ENCODE measurements at places on chromosomes 13 and 19.

- DNase-seq = no peak
Measured at GRCh38 chr19:49160450-49161189, 3.0 kb downstream of the TRPM4 start.

DNA sequence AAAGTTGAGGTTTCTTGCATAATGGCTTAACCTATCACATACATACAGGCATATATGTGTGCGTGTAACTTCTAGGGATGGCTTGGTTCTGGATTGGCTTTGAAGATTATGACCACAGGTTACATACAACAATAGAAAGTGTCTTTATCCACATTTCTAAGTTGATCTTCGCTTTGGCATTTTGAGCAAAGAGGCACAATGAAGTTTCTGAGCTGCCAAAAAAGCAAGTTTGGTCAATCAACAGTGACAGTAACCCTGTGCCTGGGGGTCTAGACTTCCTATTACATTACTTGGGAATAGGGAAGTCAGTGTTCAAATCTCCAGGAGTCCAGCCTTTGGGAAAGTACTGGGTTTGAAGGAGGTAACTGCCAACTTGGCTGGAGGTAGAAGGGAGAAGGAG lies 3.1 kb upstream of the SOX1 start:
- DNase-seq = no peak

- peak; percentile 59 for DNase-seq
Measured at GRCh38 chr13:113187263-113187669, 21.2 kb downstream of the PCID2 start.

DNA sequence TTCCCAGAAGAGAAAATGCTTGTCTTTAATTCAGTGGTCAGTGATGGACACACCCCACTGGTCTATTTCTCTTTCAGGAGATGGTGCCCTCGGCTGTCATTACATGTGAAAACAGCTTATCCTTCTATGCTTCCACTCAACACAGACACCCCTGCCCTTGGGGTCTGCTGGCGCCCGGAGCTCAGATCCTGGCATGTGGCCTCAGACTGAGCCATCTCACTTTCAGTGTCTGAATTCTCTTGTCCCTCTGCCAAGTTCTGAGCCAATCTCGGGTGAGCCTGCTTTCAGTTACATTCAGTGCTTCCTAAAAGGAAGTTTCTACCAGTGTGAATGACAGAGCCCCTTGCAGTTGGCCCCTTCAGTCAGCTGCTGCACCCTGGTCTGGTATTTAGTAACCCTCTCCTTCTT lies 293.6 kb downstream of the DNAJC15 start:
- no peak for DNase-seq

- DNase-seq = no peak
Measured at GRCh38 chr19:19537075-19538048, 703 bp upstream of the CILP2 start.

DNA sequence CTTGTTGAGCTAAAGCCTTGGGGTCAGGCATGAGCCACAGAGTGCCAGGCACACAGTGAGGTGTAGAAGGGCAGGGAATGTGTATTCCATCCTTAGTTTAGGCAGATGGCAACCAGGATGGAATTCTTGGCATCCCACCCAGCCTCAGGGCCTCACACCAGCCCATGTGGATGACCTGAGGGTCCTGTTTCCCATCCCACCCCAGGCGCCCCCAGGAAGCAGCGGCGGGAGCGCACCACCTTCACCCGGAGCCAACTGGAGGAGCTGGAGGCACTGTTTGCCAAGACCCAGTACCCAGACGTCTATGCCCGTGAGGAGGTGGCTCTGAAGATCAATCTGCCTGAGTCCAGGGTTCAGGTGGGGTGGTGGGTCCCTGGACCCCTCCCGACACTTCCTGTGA lies 14.3 kb downstream of the CRX start:
- DNase-seq = no peak

DNA sequence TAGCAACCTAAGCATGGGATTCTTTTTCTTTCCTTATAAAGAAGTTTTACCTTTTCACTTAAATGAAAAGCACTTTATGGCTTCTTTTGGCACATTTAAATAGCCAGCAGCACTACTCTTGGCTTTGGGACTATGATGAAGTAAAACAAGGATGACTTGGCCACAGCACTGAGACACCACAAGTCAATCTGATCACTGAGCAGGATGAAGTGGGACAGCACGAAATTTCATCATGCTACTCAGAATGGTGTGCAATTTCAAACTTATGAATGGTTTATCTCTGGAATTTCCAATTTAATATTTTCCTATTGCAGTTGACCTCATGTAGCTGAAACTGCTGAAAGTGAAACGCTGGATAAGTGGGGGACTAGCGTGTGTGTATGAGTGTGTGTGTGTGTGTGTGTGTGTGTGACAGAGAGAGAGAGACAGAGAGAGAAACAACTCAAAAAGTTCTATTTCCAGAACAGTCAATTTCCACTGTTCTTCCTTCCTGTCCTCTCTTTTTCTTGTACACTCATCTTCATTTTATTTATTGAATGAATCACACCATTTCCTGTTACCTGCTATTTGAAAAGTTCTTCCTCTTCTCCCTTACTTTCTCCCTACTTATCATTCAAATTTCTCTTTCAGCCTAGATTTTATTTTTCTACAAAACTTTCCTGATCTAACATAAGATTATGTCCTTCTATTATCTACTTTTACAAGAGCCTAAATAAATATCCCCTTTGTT lies 414.2 kb upstream of the MIR17HG start:
- no peak for DNase-seq

- no peak for DNase-seq
Measured at GRCh38 chr13:106376401-106377112, 158.9 kb downstream of the EFNB2 start.

DNA sequence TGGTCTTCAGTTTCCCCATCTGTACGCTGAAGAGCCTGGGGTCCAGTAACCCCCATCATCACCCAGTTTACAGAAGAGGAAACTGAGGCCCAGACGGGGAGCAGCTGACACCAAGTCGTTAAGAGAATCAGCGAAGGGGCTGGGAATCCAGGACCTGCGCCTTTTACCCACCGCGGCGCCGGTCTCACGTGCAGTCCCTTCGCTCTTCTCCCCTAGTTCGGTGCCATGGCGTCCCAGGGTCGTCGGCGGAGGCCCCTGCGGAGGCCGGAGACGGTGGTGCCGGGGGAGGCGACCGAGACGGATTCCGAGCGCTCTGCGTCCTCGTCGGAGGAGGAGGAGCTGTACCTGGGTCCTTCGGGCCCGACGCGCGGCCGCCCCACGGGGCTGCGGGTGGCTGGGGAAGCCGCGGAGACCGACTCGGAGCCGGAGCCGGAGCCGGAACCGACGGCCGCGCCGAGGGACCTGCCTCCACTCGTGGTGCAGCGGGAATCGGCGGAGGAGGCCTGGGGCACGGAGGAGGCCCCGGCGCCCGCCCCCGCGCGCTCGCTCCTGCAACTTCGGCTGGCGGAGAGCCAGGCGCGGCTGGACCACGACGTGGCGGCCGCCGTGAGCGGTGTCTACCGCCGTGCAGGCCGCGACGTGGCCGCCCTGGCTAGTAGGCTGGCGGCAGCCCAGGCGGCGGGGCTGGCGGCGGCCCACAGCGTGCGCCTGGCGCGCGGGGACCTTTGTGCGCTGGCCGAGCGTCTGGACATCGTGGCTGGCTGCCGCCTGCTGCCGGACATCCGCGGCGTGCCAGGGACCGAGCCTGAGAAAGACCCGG lies 698 bp downstream of the BLOC1S3 start:
- no peak for DNase-seq

- peak; percentile 97 for DNase-seq
Measured at GRCh38 chr19:56140583-56141416, at the start of gene ZNF444. TSS of gene ZNF444 (plus strand) at chr19:56141287. CDS start at chr19:56146912, 5,625 bp downstream.

GRCh38 chr19:42440357-42441048 lies 2.2 kb downstream of the CXCL17 start:
- peak; percentile 77 for DNase-seq

- DNase-seq = no peak
Measured at GRCh38 chr19:44592451-44592890, 20.9 kb upstream of the IGSF23 start.

DNA sequence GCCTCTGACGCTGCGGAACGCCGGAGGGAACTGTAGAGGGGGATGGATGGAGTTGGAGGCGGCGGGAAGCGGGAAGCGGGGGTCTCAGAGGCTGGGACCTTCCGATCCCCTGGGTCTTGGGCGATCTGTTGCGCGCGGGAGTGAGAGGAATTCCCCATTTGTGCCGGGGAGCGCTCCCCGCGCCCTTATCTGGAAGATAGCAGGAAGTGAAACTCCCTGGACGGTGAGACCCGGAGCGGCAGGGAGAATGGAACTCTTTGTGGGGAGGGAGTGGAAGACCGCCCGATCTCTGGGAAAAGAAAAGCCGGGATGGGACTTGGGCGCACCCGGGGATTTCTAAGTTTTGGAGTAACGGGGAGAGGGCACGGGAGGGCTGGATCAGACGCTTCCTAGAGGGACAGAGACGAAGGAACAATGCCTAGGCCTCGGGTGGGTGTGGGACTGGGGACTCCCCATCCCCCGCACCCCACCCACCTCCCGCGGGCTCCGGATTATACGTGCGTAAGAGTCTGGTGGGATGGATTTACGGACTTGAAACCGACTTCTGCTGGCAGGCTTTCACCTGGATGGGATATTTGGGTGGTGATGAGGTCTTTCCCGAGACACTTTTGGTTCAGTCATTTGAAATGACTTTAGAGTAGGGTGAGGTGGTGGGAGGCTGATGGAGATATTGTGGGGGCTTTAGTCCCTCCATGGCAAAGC lies 495 bp downstream of the LSR start:
- DNase-seq = no peak

DNA sequence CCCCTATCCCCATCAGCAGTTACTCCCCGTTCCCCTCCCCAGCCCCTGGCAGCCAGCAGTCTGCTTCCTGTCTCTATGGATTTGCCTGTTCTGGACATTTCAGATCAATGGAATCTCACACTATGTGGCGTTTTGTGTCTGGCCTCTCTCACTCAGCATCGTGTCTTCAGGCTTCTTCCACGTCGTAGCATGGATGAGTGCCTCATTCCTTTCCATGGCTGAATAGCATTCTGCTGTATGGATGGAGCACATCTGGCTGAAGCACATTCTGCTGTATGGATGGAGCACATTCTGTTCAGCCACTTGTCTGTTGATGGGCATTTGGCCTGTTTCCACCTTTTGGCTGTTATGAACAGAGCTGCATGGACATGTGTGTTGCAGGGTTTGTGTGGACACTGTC lies 29.5 kb downstream of the CRTC1 start:
- no peak for DNase-seq

DNA sequence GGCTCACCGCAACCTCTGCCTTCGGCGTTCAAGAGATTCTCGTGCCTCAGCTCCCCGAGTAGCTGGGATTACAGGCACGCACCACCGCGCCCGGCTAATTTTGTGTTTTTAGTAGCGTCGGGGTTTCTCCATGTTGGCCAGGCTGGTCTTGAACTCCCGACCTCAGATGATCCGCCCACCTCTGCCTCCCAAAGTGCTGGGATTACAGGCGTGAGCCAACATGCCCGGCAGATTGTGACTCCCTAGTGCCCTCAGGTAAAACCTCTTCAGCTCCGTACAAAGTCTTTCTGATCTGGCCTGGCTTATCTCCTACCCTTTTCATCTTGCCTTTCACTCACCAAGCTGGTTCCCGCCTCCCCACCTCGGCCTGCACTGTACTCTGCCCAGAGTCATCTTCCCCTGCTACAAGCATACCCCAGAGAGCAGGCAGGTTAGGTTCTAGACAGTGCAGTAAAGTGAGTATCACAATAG lies 15.0 kb downstream of the BICRA start:
- DNase-seq = no peak

DNA sequence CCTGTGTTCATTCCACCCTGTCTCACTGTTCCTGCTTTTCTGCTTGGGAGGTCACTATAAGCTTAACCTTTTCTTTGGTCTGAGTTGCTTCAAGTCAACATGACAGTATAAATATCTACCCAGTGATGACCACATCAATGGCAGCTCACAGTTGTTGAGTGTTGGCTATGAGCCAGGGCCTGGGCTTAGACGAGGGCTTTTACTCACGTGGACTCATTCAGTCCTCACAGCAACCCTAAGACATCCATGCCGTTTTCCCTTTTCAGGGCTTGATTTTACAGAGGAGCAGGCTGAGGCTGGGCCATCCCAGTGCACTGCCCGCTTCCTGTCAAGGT lies 10.2 kb upstream of the CCDC97 start:
- no peak for DNase-seq

GRCh38 chr13:34421858-34422475 lies 520.1 kb upstream of the NBEA start:
- no peak for DNase-seq

DNA sequence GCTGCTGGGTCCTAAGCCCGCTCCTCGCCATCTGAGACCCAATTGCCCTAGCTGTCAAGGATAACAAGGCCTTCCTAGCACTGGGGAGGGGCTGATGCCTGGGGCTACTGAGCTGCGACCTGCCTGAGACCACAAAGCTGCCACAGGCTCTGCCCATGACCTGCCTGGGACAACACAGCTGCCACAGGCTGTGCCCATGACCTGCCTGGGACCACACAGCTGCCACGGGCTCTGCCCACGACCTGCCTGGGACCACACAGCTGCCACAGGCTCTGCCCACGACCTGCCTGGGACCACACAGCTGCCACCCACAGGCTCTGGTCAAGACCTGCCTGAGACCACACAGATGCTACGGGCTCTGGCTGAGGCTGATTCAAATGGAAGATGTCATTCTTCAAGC lies 54.8 kb downstream of the EPS15L1 start:
- DNase-seq = no peak

- DNase-seq = no peak
Measured at GRCh38 chr19:37725181-37725580, 5.6 kb upstream of the ZNF607 start.

GRCh38 chr13:36190771-36191170 lies 23.6 kb downstream of the SOHLH2 start:
- no peak for DNase-seq

DNA sequence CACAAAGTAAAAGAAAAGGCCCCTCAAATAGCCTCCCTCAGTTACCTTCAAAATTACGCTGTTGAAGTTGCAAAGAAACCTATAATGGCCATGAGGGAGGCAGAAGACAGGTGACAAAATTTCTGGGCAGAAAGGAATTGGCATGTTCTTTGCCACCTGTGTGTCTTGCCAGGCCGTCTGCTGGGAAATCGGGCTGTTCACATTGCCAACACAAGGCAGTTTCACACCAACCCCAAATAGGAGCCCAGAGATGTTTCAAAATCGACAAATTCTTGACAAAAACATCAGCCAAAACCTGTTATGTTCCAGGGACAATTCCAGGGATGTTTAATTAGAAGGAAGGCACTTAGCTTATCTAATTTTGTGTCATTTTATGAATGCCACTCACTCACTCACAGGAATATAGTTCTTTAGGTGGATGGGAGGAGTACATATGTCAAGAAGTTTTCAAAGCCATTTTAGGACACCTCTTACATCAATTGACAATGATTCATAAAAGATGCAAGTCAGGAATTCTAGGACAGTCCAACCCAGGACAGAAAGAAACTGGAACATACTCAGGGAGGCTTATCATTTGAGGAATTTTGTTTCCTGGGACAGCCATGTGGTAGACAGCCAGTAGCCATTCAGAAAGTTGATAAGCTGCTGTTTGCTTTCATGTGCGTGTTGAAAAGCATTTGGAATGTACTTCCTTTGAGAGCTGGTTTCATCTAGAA lies 164.5 kb downstream of the RGCC start:
- DNase-seq = no peak

GRCh38 chr13:76131551-76131950 lies 495.4 kb downstream of the LMO7 start:
- no peak for DNase-seq

GRCh38 chr13:59172076-59172475 lies 991.7 kb downstream of the DIAPH3 start:
- no peak for DNase-seq
